ENCODE measurements at places on chromosomes 5 and 9. TPM values are rescaled to one million over a fixed set of nuclear protein-coding genes. Genes with fewer than 3 reads are reported as not detected.

GRCh38 chr9:105432247-105432842 lies 15.5 kb upstream of the FSD1L start:
- DNase-seq, result no peak

The GPX8 gene
- total RNA-seq, result not detected

GRCh38 chr9:7121055-7121454 lies 363.3 kb downstream of the KDM4C start:
- DNase-seq, result no peak

The GLRX gene
- total RNA-seq, result 60.2 TPM

GRCh38 chr9:127825319-127826051 lies 22.8 kb downstream of the FPGS start:
- DNase-seq, result no peak

DNA sequence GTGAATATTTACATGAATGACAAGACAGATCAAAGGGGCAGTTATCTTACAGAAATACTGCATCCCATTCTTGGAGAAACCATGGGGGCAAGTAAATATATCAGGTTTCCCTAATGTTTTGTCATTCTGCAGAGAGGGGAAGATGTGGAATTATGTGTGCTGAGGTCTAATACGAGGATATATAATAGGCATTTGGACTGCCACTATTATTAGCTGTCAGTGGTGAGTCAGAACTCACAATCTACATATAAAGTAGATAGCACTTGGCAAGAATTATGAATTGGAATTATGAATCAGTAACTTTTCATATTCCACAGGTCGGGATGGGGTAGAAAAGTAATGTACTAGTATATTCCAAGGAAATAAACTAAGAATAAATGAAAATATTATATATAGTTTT lies 121.7 kb downstream of the GIN1 start:
- DNase-seq, result no peak

GRCh38 chr9:137185921-137186320 lies 2.4 kb downstream of the ANAPC2 start:
- DNase-seq, result no peak

GRCh38 chr9:93254806-93255493 lies 71.0 kb downstream of the WNK2 start:
- DNase-seq, result no peak

The PLPP6 gene
- 8.5 TPM for total RNA-seq
